ENCODE measurements at places on chromosomes 3 and 15.

DNA sequence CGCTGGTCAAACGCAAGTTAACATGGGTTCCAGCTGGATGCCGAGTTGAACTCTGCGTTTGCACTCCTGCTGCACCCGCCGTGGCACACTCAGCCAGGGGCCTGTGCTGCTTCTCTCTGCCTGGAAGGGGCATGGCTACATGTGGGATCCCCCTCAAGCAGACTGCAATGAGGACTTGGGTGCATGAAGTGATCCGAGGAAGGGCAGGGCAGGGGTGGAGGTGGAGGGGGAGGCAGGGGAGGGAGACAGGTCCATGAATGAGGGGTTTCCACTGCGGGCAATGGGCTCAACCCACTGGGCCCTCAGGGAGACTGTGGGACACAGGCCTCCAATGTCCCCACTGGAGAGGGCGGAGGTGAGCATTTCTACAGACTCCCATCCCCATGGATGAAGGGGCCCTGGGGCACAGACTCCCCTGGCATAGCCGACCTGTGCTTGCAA lies 141.6 kb upstream of the MEF2A start:
- no peak for DNase-seq

- peak; percentile 2 for DNase-seq
Observed at GRCh38 chr15:44296625-44297524, 8.4 kb downstream of the GOLM2 start.

DNA sequence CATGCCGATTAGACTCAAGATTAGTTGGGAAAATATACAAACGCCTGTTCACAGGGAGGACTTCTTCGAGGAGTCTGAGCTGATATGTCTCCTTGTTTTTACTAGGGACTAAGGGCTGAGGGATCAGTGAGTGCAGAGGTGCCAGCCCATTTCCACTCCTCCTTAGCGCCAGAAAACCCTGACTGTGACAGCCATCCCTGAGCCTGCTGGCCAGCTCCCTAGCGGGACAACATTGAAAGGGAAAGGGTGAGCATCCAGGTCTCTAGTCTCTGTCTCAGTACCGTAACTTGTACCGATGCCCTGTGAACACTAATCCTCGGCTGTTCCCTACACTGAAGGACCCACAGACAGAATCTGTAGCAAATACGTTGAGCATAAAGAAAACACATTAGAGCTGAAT lies 243.4 kb downstream of the WNT5A start:
- no peak for DNase-seq

- no peak for DNase-seq
Observed at GRCh38 chr3:100899440-100900091, 93.7 kb downstream of the ABI3BP start.

DNA sequence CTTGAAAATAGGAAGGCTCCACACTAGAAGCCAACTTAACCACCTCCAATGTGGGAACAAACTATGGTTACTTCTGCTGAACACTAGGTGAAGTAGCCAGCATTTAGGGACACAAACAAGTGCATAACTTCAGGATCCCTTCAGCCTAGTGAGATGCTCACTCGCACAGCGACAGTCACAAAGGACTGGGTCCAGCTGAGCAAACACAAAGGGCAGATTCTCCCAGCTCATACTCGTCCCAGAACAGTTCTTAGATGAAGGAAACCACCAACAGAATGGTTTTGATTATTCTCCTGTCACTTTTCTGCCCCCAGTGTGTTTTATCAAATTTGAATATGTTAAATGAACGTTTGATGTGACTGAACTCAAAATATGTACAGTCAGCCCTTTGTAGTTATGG lies 201.6 kb downstream of the KCNAB1 start:
- peak; percentile 52 for DNase-seq

DNA sequence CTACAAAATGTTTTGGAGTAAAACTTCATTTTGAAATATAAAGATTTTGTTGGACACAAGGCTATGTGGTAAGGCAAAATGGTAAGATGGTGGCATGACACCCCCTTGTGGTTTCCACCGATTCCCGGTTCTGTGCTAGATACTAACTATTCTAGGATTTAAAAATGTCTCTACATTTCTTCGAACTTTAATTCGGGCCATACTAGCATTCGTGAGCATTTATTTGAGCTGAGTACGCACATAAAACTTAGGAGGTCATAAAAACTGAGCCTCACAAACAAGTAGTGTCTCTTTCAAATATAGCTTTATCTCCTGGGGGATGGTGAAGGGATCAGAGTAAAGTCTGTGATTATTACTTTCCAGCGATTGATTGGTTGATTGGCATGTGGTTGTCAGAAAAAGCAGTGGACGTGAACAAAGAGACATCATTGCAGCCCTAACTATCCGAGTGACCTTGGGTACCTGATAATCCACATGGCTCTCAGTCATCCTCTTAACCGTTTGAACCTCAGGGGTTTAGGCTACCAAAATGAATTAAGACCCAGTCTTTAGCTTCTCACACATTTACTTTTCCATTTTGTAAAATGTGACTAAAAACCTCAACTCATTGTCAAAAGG lies 1.1 kb upstream of the ZNF639 start:
- DNase-seq, result peak; percentile 52

DNA sequence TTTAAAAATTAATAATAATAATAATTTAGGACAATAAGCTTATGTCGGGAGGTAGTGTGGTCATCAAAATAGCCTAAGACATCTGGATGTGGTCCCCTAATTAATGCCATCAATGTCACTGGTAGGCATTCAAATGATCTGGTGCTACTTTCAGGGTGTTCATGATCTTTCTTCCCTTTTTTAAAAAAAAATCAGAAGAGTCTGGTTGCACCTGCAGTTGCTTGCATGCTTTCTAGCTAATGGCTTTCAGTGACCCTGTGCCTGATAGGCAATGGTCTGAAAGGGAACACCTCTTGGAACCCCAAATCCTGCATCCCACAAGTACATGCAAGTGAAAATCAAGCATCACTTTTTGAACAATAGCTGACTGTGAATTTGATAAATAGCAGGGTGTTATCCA lies 64.1 kb upstream of the KBTBD8 start:
- no peak for DNase-seq

GRCh38 chr3:120516136-120516535 lies 65.3 kb upstream of the FSTL1 start:
- DNase-seq, result no peak

GRCh38 chr3:140093742-140094141 lies 158.8 kb downstream of the CLSTN2 start:
- DNase-seq, result peak; percentile 68

DNA sequence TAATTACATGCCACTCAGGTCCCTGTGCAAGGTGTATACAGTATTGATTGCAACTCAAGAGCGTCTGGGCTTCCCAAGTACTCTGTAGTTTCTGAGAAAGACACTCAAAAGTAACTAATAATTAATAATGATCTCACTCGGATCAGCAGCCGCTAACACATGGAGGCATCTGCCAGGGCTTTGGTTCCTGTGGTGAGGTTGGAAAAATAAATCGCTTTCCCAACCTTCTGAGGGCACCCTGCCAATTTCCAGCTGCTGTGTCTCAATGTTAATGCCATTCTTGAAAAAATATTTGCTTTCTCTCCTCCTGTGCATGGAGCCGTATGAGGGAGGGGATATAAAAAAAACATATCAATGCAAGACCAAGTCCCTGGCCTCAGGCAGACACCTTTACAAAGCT lies 116.5 kb upstream of the SLC2A2 start:
- peak; percentile 95 for DNase-seq

GRCh38 chr3:156516961-156517360 lies 38.0 kb downstream of the SSR3 start:
- no peak for DNase-seq

- DNase-seq, result no peak
Observed at GRCh38 chr3:122745369-122746021, 48.1 kb downstream of the HSPBAP1 start.

- DNase-seq, result no peak
Observed at GRCh38 chr15:91609231-91609630, 244.3 kb upstream of the SLCO3A1 start.

- DNase-seq, result no peak
Observed at GRCh38 chr3:144501467-144501866, 529.8 kb downstream of the DIPK2A start.

DNA sequence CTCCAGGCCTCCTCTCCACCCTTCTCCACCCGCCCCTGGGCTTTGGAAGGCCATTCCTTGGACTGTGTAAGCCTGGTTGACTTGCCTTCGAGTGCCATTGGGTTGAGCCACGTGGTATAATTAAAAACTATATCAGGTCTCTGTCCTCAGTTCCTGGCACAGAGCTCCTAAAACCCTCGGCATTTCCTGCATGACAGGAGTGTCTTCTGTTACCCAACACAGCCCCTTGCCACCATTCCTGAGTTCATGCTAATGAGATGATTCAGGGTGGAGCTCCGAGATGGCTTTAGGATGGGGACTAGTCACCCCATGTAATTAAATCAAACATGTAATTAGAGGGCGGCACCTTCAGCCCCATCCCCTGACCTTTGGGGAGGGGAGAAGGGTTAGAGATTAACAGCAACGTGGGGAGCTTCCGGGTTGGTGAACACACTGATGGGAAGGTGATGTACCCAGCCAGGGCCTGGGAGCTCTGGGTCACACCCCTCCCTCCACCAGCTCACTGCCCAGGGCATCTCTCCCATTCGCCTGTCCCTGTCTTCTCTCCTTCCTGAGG lies 256.4 kb downstream of the FAM43A start:
- DNase-seq, result no peak

DNA sequence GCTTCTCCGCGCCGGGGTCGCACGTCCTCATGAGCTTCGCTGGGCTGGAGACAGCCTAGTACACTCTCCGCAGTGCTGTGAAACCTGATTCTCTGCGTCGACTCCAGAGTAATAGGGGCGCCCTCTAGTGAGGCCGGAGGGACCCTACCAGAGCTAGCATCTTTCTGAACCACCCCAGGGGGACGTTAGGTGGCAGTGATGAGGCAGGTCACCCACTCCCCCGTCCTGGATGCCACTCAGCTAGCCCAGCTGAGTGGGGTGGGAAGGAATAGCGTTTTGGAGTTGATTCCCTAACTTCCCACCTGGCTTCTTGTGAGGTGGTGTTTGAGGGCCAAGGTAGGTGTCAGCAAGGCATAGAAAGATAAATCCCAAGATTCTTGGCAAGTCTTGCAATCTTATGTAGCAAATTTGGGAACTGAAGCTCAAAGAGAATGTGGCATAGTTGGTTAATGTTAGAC lies 4.0 kb downstream of the DUOXA2 start:
- DNase-seq, result peak; percentile 92

GRCh38 chr3:41708176-41708575 lies 253.7 kb downstream of the ULK4 start:
- DNase-seq, result no peak

DNA sequence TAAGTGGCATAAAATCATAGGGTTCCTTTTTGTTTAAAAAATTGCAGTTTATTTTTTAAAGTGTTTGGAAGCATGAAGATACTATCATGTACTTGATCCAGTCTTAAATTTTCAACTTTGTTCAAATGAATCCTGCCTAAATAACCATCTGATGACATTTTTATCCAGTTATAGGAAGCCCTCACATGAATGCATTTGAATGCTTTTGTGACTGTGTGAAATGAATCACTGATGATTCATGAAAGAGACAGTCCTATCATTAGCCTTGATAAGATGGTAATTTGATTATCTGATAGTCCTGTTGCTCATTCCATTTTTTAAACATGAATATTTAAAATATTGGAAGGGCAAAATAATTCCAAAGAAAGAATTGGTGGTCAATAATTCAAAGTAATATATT lies 401.9 kb upstream of the ROBO2 start:
- no peak for DNase-seq

DNA sequence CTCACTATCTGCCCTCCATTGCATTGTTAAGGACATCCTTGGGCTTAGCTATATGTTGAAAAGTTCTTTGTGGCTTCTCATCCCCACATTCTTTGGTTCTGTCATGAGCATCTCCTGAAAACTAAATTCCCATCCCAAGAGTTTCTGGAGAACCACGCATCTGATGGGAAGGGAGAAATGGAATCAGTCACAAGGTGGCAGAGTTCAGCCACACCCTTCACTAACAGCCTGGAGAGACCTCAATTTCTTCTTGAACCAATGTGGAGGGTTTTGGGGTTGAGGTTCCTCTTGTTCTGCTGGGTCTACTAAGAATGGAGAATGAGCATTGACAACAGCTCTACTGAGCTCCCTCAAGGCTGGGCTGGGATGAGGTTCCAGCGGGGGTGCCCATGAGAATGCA lies 15.6 kb upstream of the MAGEL2 start:
- no peak for DNase-seq

GRCh38 chr3:190608850-190609589 lies 95.1 kb downstream of the IL1RAP start:
- no peak for DNase-seq

- no peak for DNase-seq
Observed at GRCh38 chr3:47016934-47017435, 37.5 kb downstream of the NBEAL2 start.

GRCh38 chr3:127535106-127535785 lies 55.3 kb downstream of the TPRA1 start:
- no peak for DNase-seq

DNA sequence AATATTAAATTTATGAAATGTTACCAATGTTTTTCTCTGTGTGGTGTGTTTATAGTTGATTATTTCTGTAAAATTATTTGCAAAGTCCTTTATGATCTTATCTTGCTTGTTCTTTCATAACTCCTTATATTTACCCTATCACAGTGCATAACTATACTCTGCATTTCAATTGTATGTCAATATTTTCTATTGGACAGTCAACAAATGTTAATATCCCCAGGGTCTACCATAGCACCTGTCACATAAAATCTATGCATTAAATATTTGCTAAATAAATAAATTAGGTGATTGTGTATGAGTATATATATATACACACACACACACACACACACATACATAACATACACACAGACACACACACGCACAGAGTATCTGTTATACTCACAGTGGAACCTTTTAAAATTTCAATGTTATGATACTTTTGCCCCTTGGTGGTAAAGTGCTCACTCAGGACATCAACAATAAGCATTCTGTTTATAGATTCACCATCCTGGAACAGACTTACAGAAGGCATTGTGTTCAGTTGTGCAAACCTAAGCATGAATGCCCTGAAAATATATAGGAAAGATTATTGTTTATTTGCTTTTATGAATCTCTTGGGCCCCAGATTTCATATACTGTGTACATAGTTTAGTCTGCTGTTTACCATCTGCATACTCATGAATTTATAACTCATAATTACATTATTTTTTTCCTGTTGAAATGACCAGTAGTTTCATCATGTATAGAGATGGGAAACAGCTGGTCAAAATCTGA lies 443.7 kb downstream of the EPHA6 start:
- DNase-seq, result no peak

DNA sequence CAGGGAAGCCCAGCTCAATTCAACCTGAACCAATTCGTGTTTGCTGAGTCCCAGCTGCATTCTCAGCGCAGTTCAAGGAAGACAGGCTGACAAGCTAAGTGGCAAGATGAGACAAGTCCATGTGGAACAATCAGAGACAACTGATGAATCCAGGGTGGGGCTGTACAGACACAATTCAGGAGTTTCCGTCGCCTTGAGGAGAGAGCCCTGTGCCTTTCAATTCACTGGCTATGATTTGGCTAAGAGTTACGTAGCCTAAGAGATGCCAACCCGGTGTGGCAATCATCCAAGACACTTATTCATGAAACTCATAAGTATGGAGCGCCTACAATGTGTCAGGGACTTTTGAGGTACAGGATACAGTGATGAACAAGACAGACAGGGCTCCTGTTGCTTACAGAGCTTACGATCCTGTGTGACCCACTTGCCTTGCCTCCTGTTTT lies 15.5 kb upstream of the ZBED2 start:
- no peak for DNase-seq

Measured in COR-L47 (cell line).